NCI-H2029 treated with DMSO at 0.1 percent for 48 hours (cell line): ENCODE measurements at places on chromosomes 2 and 18.

GRCh38 chr2:163641986-163642385 lies 93.8 kb downstream of the FIGN start:
- DNase-seq: no peak

GRCh38 chr2:190355968-190356644 lies 12.7 kb downstream of the INPP1 start:
- peak; percentile 20 for DNase-seq

GRCh38 chr18:3972291-3972930 lies 482.7 kb downstream of the DLGAP1 start:
- no peak for DNase-seq

DNA sequence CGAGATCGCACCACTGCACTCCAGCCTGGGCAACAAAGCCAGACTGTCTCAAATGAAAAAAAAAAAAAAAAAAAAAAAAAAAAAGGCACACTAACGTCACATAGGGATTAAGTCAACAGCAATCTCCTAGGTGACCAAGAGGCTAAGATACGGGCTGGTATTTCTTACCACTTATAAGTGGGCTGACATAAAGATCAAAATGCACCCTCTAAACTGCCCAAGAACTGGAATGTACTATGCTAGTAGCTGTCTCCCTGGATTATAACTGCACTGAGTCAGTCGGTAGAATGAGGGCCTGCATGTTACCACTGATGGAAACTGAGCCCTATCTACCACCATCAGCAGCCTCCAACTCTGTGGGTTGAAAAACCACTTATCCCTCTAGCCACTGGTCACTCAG lies 80.6 kb downstream of the KLF7 start:
- no peak for DNase-seq

GRCh38 chr18:46696268-46696667 lies 39.2 kb upstream of the LOXHD1 start:
- DNase-seq: no peak

DNA sequence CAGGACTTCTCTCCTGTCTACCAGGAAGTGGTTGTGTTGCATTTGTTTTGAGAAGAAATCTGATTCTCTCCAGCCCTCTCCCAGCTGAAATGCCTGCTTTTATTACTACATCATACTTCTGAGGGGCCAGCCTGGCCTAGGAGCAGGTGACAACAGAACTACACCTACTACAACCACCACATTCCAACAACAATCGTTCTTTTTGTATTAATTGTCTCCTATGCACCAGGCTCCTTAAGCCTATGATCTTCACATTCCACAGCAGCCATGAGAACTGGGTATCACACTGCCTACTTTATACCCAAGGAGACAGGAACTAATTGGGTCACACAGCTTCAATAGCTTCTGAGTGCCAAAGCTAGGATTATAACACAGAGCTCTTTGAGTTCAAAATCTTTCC lies 167.7 kb downstream of the TDRD15 start:
- no peak for DNase-seq

- DNase-seq: no peak
Observed at GRCh38 chr2:26043862-26044696, 10.2 kb downstream of the RAB10 start.

DNA sequence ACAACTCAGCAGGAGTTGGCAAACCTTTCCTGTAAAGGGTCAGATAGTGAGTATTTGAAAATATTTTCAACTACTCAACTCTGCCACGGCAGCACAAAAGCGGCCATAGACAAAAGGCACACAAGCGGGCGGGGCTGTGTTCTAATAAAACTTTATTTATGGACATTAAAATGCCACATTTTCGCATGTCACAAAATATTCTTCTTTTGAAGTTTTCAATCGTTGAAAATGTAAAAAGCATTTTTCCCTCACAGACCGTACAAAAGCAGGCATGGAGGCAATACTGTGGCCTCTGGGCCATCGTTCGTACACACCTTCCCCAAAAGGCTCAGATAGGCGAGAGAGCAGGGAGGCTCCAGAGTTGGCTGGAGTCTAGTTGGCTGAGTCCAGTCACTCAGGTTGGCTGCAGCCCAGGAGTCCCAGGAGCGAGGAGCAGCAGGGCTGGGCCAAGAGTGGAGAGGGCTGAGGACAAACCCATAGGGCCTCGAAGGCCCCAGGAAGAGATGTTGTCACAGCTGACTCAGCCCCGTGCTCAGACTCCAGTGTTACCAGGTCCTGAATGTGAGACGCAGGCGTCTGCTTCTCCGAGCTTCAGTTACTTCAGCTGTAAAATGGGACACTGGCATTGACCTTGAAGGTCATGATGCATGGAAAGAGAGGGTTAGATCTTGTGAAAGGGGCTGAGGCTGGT lies 42.5 kb downstream of the SDC1 start:
- DNase-seq: peak; percentile 62
